ENCODE measurements at places on chromosomes 4 and X. TPM values are rescaled to one million over a fixed set of nuclear protein-coding genes. Genes with fewer than 3 reads are reported as not detected.

- H3K27me3 ChIP-seq: no peaks in the 10 kb centered on the region
- no peak for DNase-seq
- peaks cover 3% of the 10 kb centered on the region for H3K36me3 ChIP-seq
- H3K27ac ChIP-seq: no peak overlapping the region
- no peak overlapping the region for H3K4me3 ChIP-seq
Measured at GRCh38 chrX:119638725-119639471, 32.7 kb upstream of the NKRF start.

- no peaks in the 10 kb centered on the region for H3K36me3 ChIP-seq
- no peak overlapping the region for H3K4me3 ChIP-seq
- H3K27ac ChIP-seq: no peak overlapping the region
- DNase-seq: no peak
- no peaks in the 10 kb centered on the region for H3K27me3 ChIP-seq
Measured at GRCh38 chr4:138487230-138487629, 245.1 kb upstream of the SLC7A11 start.

DNA sequence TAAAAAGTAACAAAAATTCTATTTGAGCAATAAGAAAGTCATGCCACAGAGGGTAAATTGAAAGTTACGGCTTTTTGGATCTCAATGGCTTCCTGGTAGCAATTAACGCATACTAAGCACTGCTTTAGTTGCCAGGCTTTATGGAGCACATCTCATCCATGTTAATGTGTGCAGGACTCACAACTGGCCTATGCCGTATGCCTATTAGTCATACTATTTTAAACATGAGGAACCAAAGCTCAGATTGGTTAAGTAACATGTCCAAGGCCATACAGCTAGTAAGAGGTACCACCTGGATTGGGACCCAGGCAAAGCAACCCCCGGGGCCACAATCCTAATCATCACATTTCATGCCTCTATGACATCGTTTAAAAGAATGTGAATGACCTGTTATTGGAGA, 17.1 kb downstream of the DAPP1 start:
- no peaks in the 10 kb centered on the region for H3K4me1 ChIP-seq
- no peaks in the 10 kb centered on the region for H3K36me3 ChIP-seq
- H3K4me3 ChIP-seq: no peak overlapping the region
- H3K27me3 ChIP-seq: no peaks in the 10 kb centered on the region
- H3K27ac ChIP-seq: no peak overlapping the region

DNA sequence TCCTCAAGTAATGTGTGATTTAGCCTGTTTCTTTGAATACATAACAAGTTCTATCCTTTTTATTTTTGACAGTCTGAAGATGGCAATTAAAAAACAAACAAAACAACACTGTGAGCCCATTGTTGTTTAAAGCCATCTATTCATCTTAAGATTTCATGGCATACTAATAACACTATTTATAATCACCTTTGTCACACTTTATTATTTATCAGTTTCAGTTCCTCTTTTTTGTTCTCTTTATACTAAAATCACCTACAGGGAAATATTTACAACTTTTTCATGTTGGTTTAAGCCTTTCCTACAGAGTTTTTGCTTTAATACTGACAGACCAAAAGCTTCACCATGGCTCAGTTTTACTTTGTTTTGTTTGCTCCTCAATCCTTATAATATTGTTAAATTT, 247.4 kb upstream of the CTSO start:
- peaks cover 3% of the 10 kb centered on the region for H3K4me1 ChIP-seq
- H3K4me3 ChIP-seq: no peak overlapping the region
- DNase-seq: no peak
- H3K27ac ChIP-seq: no peak overlapping the region

DNA sequence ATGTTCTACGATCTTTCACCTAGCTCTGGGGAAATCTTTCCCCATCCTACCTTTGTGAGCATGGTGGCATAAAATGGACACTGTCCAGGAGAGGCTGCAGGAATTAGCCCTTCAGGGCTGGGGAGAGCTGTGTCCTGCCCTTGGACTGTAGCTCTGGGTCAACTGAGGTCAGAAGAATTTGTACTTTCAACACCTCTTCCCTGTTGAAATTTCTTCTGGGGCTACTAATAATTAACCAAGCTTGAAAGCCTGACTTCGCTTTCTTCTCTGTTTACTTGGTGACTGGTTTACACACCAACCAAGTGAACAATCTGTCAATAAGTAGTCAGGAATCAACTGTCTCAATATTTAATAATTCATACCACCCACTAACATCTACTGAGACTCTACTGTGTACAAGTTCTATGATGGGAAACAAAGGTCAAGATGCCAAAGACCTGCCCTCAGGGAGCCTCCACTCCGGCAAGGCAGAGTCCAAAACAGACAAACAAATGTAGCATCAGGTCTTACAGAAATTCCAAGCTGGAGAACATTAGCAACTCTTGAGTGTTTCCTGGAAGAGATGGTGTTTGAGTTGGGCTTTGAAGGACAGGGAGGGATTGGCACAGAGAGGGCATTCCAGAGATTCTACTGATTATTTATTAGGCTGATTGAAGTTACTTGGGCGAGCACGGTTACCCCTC, 113.1 kb downstream of the ENPP6 start:
- H3K36me3 ChIP-seq: no peaks in the 10 kb centered on the region
- no peaks in the 10 kb centered on the region for H3K27me3 ChIP-seq
- no peak for DNase-seq
- peaks cover 32% of the 10 kb centered on the region for H3K4me1 ChIP-seq

DNA sequence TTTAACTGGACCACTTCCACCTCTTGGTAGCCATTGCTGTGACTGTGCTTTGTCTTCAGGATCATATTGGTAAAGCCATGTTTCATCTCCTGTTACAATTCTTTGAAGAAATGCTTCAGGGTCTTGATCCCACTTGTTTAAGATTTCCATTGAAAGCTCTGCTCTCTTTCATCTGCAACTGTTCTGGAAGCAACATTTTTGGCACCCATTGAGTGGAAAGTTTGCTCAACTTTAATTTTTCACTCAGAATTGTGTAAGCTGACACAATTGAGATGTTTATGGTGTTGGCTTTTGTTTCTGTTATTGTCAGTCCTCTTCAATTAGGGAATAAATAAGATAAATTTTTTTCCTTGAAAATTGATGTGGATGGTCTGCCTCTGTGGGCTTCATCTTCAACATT, 237.4 kb downstream of the MAPK10 start:
- H3K27me3 ChIP-seq: no peaks in the 10 kb centered on the region
- no peak overlapping the region for H3K4me3 ChIP-seq
- peak; percentile 52 for DNase-seq
- H3K36me3 ChIP-seq: no peaks in the 10 kb centered on the region
- H3K27ac ChIP-seq: no peak overlapping the region

Gene NXF2B
- not detected for polyA plus RNA-seq

- no peak for DNase-seq
- H3K27me3 ChIP-seq: no peaks in the 10 kb centered on the region
- H3K36me3 ChIP-seq: no peaks in the 10 kb centered on the region
- H3K4me1 ChIP-seq: no peaks in the 10 kb centered on the region
Measured at GRCh38 chr4:41976775-41977516, 4.6 kb upstream of the DCAF4L1 start.

DNA sequence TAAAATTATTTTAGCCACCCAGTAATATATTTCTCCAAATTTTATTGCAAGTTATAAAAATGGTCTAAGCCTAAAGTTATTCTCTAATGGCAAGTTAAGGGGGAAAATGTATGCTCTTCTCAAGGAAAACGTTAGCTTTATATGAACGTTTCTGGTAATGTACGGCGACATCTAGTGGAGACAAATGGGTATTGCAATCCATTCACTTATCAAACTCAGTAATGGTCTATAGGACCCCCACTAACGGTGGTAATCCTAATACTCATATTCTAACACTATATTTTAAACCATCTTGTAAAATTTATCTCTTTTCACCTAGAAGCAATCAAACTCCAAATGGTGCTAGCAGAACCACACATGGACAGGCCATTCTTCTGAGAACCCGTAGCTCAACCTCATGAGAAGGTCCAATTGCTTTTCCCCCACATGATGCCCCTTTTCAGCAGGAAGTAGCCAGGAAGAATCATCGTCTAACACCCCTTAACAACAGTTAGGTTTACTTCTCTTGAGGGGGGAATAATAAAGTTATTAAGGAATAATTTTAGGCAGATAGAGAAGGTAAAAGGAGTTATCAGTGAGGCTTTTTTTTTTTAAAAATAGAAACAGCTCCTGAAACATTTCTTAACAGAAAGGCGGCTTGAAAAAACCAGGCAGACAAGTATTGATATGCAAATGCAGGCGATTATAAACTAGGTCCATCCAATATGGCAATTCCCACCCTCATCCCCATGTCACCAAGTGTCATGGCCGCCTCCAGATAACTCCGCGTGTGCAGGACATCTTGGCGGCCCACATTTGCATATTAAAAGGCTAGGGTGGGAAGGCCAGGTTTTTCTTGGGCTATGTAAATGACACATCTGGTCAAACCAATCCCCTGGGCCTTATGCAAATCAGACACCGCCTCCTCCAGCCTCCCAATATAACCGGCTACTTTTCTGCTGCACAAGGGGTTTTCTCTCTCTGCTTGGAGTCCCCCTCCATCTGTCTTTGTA, 35.0 kb downstream of the NUDT11 start:
- H3K4me1 ChIP-seq: no peaks in the 10 kb centered on the region
- no peak overlapping the region for H3K4me3 ChIP-seq
- H3K27ac ChIP-seq: no peak overlapping the region

GRCh38 chrX:77441479-77441878, 5.7 kb upstream of the FGF16 start:
- H3K4me1 ChIP-seq: peaks cover 10% of the 10 kb centered on the region
- H3K27ac ChIP-seq: no peak overlapping the region
- H3K36me3 ChIP-seq: no peaks in the 10 kb centered on the region

DNA sequence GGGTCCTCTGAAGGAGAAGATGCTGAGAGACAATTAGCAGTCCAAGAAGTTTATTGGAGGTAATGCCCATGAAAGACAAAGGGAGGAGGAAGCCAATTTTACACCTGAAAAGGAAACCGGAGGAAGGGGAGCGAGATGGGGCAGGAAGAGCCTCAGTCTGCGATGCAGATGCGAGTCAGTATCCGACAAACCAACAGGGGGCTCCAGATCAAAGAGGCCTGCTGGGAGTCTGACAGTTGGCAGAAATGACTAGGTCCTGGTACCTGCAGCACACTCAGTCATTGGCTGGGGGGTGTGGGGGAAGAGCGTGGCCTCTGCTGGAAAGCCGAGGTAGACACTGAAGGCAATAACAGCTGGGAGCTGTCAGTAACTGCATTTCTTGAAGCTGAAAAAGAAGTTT, 231.1 kb upstream of the CENPE start:
- DNase-seq: no peak
- no peak overlapping the region for H3K4me3 ChIP-seq
- no peaks in the 10 kb centered on the region for H3K27me3 ChIP-seq
- no peak overlapping the region for H3K27ac ChIP-seq

- no peak for DNase-seq
- no peak overlapping the region for H3K4me3 ChIP-seq
- no peak overlapping the region for H3K27ac ChIP-seq
- H3K4me1 ChIP-seq: no peaks in the 10 kb centered on the region
- no peaks in the 10 kb centered on the region for H3K36me3 ChIP-seq
Measured at GRCh38 chr4:36304138-36304681, 22.8 kb downstream of the DTHD1 start.

DNA sequence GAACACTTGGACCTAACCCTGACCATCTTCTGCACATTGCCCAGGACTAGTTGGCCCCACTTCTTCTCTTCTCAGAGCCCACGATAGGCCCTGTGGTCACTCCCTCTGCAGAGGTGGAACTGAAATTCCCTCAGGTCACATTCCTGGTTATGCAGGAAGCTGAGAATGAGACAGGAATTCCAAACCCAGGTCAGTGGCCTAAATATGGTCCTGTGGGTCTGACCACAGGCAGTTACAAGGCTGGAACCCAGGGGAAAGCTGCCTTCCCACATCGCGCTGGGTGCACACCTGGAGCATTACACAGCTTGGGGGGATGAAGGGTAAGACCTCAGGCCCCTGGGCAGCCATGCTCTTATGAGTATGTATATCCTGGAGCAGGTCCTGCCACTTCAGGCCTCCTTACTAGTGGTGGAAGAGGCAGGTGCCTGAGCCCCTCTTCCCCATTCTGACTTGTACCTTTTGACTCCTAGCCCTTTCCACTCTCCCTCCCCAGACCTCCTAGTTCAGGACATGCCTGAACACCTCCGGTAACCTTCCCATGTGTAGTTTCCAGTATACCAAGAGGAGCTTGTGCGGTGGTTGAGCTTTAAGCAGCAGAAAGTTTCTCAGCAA, 173.5 kb downstream of the ASMT start:
- H3K36me3 ChIP-seq: no peaks in the 10 kb centered on the region
- DNase-seq: no peak
- no peak overlapping the region for H3K4me3 ChIP-seq
- no peaks in the 10 kb centered on the region for H3K27me3 ChIP-seq
- H3K4me1 ChIP-seq: no peaks in the 10 kb centered on the region

Gene EOLA2
- polyA plus RNA-seq: 26.1 TPM

Gene ADGRG4
- polyA plus RNA-seq: 0.44 TPM
